ENCODE measurements at places on chromosomes 4 and X. TPM values are rescaled to one million over a fixed set of nuclear protein-coding genes. Genes with fewer than 3 reads are reported as not detected.
A peak's percentile ranks its signal among the peaks of the same experiment; 100 is the strongest.

- H3K27me3 ChIP-seq = no peaks in the 10 kb centered on the region
- DNase-seq = no peak
- peaks cover 16% of the 10 kb centered on the region for H3K4me1 ChIP-seq
- H3K27ac ChIP-seq = no peak overlapping the region
- H3K36me3 ChIP-seq = peaks cover 2% of the 10 kb centered on the region
Measured at GRCh38 chr4:168845897-168846296, 164.2 kb downstream of the CBR4 start.

DNA sequence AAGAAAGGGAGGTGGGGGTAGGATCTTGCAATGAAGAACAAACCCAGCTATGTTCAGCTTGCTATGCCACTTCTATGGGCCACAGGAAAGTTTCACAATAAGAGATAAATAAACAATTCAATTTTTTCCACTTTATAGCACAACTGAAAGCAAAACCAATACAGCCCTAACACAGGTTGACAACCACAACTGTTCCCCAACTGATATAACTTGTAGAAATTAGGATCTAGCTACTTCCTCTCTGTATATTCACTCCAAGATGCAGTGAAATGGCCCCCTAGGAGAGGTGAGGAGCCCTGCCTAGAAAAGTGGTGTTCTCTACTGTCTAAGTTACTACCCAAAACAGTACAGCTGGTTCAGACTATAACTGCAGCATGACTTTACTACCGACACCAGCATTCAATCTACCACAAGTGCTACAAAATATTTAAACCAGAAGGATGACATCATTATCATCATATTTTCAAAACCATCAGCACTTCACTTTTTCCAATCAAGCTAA is 77.0 kb downstream of the FBXW7 start:
- no peak overlapping the region for H3K4me3 ChIP-seq
- no peak overlapping the region for H3K27ac ChIP-seq
- H3K36me3 ChIP-seq = no peaks in the 10 kb centered on the region
- no peak for DNase-seq
- H3K4me1 ChIP-seq = peaks cover under 1% of the 10 kb centered on the region
- H3K27me3 ChIP-seq = no peaks in the 10 kb centered on the region

- DNase-seq = no peak
- no peaks in the 10 kb centered on the region for H3K36me3 ChIP-seq
- H3K4me1 ChIP-seq = no peaks in the 10 kb centered on the region
- H3K27me3 ChIP-seq = no peaks in the 10 kb centered on the region
- H3K27ac ChIP-seq = no peak overlapping the region
Measured at GRCh38 chrX:151745651-151746050, 11.1 kb downstream of the CNGA2 start.

DNA sequence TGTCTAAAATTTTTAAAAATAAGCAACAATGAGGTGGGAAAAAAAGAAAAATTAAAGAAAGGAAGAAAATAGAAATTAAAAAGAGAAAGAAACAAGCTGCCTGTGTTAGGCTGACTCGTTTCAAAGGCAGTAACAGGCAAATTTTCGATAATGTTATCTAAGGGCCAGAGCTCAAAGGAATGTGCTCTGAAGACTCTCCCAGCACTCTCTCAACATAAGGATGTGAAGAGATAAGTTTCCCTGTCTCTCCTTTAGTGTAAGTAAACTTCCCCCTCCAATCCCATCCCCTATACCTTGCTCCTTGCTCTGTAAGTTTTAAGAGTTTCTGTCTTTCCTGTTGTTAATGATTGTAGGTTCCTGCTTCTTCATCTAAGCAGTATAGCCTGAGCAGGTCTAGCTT is 172.8 kb downstream of the TEX13C start:
- no peak for DNase-seq
- H3K4me3 ChIP-seq = no peak overlapping the region
- no peak overlapping the region for H3K27ac ChIP-seq
- H3K4me1 ChIP-seq = no peaks in the 10 kb centered on the region

DNA sequence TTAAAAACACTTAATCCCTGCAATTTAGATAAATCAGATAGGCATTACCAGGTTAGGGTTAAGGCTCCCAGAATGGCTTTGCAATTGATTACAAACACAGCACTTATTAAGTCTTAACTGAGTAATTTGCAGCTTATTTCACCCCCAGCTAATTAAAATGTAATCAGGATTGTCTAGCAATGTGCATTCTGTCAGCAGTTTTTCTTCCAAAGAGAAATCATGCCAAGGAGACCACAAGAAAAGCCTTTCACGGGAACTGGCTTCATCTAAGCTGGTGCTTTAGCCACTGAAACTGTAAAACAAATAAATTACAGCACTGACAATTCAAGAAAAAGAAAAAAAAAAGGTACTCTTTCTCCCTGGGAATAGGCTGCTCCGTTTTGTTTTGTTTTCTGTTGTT is 2.1 kb downstream of the ANOS1 start:
- no peaks in the 10 kb centered on the region for H3K36me3 ChIP-seq
- no peak overlapping the region for H3K4me3 ChIP-seq
- no peak overlapping the region for H3K27ac ChIP-seq
- peaks cover 4% of the 10 kb centered on the region for H3K27me3 ChIP-seq
- peaks cover 6% of the 10 kb centered on the region for H3K4me1 ChIP-seq
- no peak for DNase-seq

GRCh38 chr4:182010876-182011275 is 232.3 kb upstream of the TENM3 start:
- no peak overlapping the region for H3K27ac ChIP-seq
- no peaks in the 10 kb centered on the region for H3K36me3 ChIP-seq
- no peaks in the 10 kb centered on the region for H3K27me3 ChIP-seq
- no peaks in the 10 kb centered on the region for H3K4me1 ChIP-seq
- no peak overlapping the region for H3K4me3 ChIP-seq

Gene TLR2
- 1.4 TPM for total RNA-seq

DNA sequence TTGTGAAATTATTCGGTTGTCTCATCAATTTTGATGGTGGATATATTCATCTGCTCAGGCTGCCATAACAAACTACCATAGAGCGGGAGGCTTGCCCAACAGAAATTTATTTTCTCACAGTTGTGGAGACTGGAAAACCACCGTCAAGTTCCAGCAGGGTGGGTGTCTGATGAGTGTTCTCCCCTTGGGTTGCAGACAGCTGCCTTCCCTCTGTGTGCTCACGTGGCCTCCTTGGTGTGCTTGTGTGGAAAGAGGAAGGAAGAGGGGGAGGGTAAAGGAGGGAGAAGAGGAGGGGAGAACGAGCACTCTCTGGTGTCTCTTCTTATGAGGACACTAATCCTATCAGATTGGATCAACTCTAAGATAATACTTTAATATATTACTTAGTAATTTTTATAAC is 123.8 kb upstream of the TEX13D start:
- no peak overlapping the region for H3K4me3 ChIP-seq
- no peaks in the 10 kb centered on the region for H3K4me1 ChIP-seq
- DNase-seq = no peak
- no peaks in the 10 kb centered on the region for H3K27me3 ChIP-seq
- H3K27ac ChIP-seq = no peak overlapping the region

Gene VCX2
- not detected for total RNA-seq

DNA sequence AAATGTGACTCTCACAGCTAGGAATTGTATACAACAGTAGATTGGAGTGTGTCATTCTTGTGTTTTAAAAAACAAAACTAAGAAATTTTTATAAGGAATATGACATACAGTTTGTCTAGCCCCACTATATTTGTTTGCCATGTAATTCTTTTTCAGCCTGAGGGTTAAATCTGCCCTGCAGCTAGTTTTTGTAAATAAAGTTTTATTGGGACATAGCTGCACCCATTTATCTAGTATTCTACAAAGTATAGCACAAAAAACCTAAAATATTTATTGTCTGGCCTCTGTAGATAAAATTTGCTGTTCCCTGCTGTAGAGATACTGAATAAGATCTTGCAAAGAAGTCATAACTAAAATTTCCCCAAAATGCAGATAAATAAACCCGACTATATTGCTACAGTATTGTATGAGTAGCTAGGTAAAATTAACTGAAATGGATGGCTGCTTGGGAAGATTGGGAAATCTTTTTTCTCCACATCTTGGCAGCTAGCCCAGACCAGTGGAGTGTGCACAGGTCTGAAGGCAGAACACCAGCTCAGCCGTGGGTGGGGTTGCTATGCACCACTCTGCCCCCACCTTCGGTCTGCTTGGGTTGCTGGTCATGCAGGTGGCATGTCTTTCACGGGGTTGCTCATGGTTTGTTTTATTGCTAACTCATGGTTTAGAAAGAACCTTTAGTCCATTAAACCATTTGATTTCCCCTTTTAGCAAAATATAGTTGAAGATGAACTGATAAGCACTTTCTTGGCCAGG is 127.9 kb downstream of the KLHL8 start:
- H3K27me3 ChIP-seq = no peaks in the 10 kb centered on the region
- peak; percentile 63 for DNase-seq
- peaks cover 34% of the 10 kb centered on the region for H3K4me1 ChIP-seq
- H3K36me3 ChIP-seq = peaks cover 3% of the 10 kb centered on the region
- H3K4me3 ChIP-seq = no peak overlapping the region

Gene ARHGAP36
- not detected for total RNA-seq

GRCh38 chrX:150845091-150845490 is 53.4 kb downstream of the CD99L2 start:
- H3K27me3 ChIP-seq = no peaks in the 10 kb centered on the region
- DNase-seq = no peak
- no peaks in the 10 kb centered on the region for H3K4me1 ChIP-seq

- H3K36me3 ChIP-seq = no peaks in the 10 kb centered on the region
- H3K4me1 ChIP-seq = peaks cover 18% of the 10 kb centered on the region
- H3K4me3 ChIP-seq = no peak overlapping the region
- no peaks in the 10 kb centered on the region for H3K27me3 ChIP-seq
- DNase-seq = peak; percentile 65
Measured at GRCh38 chr4:140186651-140187315, 32.8 kb upstream of the MAML3 start.

Gene NPY1R
- total RNA-seq = not detected

Gene NAA15
- 57.0 TPM for total RNA-seq

Gene ADH1C
- not detected for total RNA-seq

DNA sequence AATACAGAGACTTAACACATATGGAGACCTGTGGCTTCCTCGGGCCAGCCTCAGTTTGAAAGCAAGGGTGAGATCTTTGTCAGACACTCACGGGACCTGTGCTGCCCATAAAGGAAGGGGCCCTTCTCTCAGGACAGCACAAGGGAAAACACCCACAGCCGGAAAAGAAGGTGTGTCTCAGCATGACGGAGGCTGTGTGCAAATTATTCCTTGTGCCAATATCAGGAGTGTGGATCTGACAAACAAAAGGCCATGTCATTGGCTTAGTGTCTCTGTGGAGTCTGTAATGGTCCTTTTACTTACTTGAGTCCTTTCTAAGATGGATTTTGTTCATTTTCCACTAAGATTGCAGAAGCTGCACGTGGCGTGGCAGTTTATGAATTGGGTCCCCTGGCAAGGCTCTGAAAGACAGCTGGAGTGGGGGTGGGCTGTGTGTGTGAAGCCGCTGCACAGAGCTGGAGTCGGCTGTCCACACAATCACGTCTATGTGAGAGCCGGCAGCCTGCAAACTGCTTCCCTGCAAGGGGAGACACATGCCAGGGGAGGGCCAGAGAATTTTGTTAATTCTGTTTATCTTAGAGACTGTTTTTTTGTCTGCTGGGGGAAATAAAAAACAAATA is 1.9 kb downstream of the ENPP6 start:
- DNase-seq = no peak
- H3K36me3 ChIP-seq = no peaks in the 10 kb centered on the region
- no peak overlapping the region for H3K27ac ChIP-seq
- no peaks in the 10 kb centered on the region for H3K4me1 ChIP-seq

- no peaks in the 10 kb centered on the region for H3K27me3 ChIP-seq
- no peaks in the 10 kb centered on the region for H3K36me3 ChIP-seq
- H3K27ac ChIP-seq = no peak overlapping the region
- H3K4me3 ChIP-seq = no peak overlapping the region
- H3K4me1 ChIP-seq = no peaks in the 10 kb centered on the region
Measured at GRCh38 chr4:14008494-14008893, 381.0 kb upstream of the BOD1L1 start.

Gene IL15
- total RNA-seq = 3.1 TPM

DNA sequence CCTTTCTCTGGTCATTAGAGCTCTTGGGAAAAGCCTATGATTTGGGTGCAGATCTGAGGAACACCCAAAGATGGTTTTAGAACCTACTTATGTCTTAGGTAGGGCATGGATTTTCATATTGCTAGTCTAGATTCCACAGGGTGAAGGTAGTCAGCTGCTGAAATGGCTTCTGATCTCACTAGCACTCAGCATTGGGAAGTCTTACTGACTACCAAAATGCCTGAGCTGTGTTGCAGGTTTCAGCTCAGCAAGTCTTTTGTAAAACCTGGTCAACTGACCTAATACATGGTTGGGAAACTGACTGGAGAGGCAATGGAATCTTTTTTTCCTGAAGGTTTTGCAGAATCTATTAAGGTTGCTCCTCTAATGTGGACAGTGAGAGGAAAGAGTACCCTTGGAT is 136.4 kb downstream of the CCNG2 start:
- no peak overlapping the region for H3K27ac ChIP-seq
- no peak for DNase-seq
- H3K27me3 ChIP-seq = no peaks in the 10 kb centered on the region
- no peaks in the 10 kb centered on the region for H3K4me1 ChIP-seq

Gene ENPP6
- total RNA-seq = not detected

GRCh38 chr4:56129431-56129861 is 180.7 kb downstream of the CEP135 start:
- H3K4me1 ChIP-seq = peaks cover 23% of the 10 kb centered on the region
- H3K36me3 ChIP-seq = no peaks in the 10 kb centered on the region
- DNase-seq = no peak
- no peak overlapping the region for H3K4me3 ChIP-seq
- no peak overlapping the region for H3K27ac ChIP-seq
- no peaks in the 10 kb centered on the region for H3K27me3 ChIP-seq

Gene RS1
- not detected for total RNA-seq

GRCh38 chrX:119783026-119783425 is 8.4 kb downstream of the RPL39 start:
- peaks cover 4% of the 10 kb centered on the region for H3K36me3 ChIP-seq
- no peaks in the 10 kb centered on the region for H3K27me3 ChIP-seq
- H3K27ac ChIP-seq = no peak overlapping the region

DNA sequence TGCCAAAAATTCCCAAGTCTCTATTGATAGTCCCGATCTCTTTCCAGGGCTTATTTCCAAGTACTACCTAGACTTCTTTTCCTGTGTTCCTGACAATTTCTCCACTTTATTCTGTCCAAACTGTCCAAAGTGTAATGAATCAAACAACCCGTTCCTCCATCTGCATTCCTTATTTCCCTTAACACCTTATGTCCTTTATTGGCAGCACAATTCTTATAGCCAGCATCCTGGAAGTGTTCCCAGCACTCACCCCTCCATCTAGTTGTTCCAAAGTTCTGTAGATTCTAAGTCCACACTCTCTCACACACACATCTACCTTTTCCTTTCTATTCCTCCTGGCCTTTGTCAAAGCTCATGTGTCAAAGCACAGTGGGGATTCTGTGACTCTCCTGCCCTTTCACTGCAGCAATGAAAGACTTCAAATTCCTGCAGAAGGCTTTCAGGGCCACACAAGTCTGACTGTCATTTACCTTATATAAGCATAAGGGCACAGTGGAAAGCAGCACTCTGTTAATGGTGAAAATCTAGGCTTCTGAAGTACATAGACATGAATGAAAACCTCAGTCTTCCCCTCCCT is 22.1 kb downstream of the LIMCH1 start:
- H3K4me1 ChIP-seq = no peaks in the 10 kb centered on the region
- H3K27me3 ChIP-seq = peaks cover 33% of the 10 kb centered on the region
- H3K36me3 ChIP-seq = no peaks in the 10 kb centered on the region
- no peak overlapping the region for H3K4me3 ChIP-seq
- no peak overlapping the region for H3K27ac ChIP-seq
- no peak for DNase-seq

Gene P2RY10
- total RNA-seq = not detected

All from endothelial cell of umbilical vein (primary cell).